ENCODE measurements at places on chromosomes 1 and 21.

DNA sequence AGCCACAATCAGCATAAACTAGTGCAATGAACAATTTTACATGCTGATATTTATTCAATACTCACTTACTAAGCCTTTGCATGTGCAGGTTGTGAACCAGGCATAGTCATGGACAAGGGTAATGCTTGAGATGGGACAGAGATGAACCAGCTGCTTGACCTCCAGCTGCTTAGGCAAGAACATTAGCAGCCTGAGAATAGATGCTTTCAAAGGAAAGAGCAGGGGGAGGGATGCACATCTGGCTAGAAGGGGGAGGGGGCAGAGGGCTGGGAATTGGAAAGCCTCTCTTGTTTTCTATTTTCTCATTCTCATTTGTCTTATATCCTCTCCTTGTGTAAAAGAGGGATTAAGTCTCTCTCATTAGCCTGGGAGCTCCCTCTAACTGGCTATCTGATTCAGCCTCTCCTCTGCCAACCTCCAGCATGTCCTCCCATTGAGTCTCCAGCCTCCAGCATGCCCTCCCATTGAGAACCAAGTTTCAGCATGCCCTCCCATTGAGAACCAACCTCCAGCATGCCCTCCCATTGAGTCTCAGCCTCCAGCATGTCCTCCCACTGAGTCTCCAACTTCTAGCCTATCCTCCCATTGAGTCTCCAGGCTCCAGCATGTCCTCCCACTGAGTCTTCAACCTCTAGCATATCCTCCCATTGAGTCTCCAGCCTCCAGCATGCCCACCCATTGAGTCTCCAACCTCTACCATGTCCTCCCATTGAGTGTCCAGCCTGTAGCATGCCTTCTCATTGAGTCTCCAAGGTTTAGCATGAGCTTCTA lies 38.4 kb upstream of the TRABD2B start:
- DNase-seq, result no peak

DNA sequence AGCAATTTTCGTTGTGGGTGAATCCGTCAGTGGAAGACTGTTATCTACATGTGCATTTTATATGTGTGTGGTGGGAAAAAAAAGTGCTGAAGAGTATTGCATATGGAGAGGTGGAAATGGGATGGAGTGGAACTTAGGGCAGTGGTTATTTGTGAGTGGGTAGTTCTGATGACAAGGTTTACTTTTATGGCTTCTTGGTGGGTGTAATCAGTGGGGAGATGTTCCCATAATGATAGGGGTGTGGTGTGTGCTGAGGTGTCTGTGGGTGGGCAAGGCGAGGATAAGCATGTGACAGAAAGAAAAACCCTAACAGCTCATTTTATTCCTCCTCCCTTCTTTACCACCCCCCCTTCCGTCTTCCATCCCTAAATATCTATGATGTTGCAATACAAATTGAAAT lies 288.1 kb downstream of the NUF2 start:
- DNase-seq, result no peak

- peak; percentile 72 for DNase-seq
These were observed 80.5 kb upstream of the BMP8A start for GRCh38 chr1:39410915-39411436.

- DNase-seq, result no peak
These were observed 567.5 kb downstream of the PLA2G4A start for GRCh38 chr1:187396226-187396625.

- no peak for DNase-seq
These were observed 18.6 kb upstream of the ANKRD45 start for GRCh38 chr1:173688300-173688699.

DNA sequence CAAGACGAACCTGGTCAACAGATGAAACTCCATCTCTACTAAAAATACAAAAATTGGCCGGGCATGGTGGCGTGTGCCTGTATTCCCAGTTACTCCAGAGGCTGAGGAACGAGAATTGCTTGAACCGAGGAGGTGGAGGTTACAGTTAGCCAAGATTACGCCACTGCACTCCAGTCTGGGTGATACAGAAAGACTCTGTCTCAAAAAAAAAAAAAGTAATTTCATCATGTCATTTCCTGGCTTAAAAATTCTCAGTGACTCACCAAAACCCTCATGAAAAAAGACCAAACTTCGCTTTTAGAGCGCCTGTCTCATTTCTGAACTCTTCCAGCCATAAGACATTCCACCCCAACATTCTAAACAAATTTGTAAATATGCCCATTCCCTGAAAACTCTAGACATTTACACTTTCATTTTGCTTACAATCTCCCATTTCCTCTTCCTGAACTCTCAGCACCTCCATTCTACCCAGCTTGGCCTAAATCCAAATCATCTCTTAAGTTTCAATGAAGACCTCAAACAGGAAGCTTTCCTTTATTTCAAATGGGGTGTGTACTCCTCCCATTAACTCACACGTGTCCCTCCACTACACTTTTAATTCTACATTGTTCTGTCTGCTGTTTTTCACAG lies 50.5 kb upstream of the PRRC2C start:
- DNase-seq, result peak; percentile 77

DNA sequence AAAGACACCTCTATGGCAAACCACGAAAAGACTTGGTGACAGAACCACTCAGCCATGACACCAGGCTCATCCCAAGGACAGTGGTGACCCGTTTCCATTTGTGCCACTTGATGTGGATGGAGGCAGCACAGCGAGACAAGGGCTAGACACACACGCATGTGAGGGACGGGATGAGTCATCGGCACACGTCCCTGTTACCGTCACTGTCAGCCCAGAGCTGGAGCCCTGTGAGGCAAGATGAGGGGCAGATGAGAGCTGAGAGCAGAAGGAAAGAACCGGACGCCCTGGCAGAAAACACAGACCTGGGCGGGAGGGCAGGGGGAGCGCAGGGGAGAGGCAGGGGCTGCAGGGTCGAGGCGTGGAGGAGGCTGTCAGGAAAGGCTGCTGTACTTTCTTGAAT lies 57.8 kb downstream of the SIK1 start:
- DNase-seq, result peak; percentile 44

GRCh38 chr1:213976665-213977485 lies 10.9 kb upstream of the PROX1 start:
- DNase-seq, result no peak

DNA sequence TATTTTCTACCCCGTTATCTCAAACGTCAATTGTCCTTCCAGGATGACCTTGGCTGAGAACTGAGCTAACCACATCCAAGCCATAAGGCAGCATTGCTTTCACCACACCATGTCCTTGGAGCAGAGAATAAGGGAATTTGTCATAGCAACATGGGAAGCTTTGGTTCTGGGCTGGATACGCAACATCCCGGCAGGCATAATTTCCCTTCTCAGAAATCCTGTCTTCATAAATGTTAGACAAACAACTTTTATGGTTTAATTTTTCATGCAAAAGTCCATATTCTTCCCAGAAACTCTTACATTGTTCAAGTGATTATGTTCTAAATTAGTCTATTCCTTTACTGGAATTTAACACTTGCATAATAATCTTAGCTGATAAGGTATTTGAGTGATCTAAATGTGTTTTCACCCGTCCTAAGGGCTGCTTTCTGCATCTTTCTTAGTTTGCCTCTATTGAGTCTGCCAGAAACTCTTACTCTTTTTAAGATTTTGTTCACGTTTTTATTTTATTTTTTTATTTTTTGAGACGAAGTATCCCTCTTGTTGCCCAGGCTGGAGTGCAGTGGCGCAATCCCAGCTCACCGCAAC lies 51.8 kb downstream of the KCNJ15 start:
- no peak for DNase-seq

Data from RCC 7860 (cell line).